Left ventricle myocardium superior (tissue), 1 donor: ENCODE measurements at places on chromosomes 1 and 21. TPM values are rescaled to one million over a fixed set of nuclear protein-coding genes. Genes with fewer than 3 reads are reported as not detected.

Gene NTMT2
- 5.9 TPM for total RNA-seq

Gene TOR1AIP2
- total RNA-seq = 47.4 TPM

Gene RGS1
- 0.59 TPM for total RNA-seq

- peak; percentile 26 for DNase-seq
Observed at GRCh38 chr1:1082776-1083415, 8.8 kb upstream of the RNF223 start.

DNA sequence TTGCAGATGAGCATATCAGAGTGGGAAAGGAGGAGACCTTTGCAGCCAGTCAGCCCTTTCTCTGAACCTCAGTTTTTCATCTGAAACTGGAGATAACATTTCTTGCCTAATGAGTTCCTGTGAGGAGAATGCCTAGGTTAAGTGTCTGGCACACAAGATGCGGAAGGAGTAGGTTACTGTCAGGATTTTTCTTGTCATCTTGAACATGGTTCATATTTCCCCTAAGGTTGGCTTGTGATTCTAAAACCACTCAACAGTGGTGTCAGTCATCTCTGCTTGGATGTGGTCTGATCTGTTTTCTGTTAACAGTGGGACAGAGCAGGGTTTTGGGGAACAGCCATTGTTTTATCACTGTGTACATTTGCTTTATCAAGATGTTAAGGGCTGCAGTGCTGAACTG, 70.6 kb downstream of the TGFB2 start:
- DNase-seq = no peak

DNA sequence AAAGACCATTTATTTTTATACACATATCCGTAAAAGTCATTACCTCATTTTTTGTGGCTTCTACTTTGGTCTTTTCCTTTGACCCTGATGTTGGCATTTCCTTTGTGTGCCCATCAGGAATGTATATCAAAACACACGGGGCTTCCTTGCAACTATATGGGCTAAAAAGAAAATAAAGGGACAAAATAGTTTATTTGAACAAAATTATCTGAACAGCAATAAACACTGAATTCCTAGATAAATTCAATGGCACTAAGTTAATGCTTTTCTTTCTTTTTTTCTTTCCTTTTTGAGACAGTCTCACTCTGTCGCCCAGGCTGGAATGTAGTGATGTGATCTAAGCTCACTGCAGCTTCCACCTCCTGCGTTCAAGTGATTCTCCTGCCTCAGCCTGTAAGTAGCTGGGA, 45.2 kb downstream of the EPRS1 start:
- DNase-seq = no peak

DNA sequence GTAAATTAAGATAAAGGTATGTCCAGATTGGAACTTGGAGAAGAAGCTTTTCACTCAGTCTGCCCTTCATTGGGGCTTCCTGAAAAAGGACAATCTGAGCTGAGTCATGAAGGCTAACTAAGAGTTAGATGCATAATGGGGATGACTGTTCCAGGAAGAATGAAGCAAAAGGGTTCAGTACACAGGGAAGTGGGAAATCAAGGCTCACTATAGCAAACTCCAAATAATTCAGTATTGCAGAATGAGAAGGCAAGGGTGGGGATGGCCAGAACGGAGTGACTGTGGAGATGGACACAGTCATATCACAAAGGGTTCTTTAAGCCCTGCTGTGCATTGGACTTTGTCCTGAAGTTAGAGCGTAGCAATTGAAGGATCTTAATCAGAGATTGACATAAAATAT, 158.3 kb downstream of the FGGY start:
- no peak for DNase-seq

- no peak for DNase-seq
Observed at GRCh38 chr1:156417401-156418020, 48.5 kb downstream of the RHBG start.

- no peak for DNase-seq
Observed at GRCh38 chr1:200909757-200910239, 15.1 kb downstream of the INAVA start.

GRCh38 chr1:5273280-5274003, 619.0 kb downstream of the AJAP1 start:
- DNase-seq = no peak

GRCh38 chr1:232767305-232768074, 37.7 kb upstream of the MAP10 start:
- peak; percentile 32 for DNase-seq
